ENCODE measurements at places on chromosomes 16 and 17. TPM values are rescaled to one million over a fixed set of nuclear protein-coding genes. Genes with fewer than 3 reads are reported as not detected.

Gene TNS4
- total RNA-seq = not detected

Gene BLMH
- 13.8 TPM for total RNA-seq

Gene TBX6
- 0.51 TPM for total RNA-seq

DNA sequence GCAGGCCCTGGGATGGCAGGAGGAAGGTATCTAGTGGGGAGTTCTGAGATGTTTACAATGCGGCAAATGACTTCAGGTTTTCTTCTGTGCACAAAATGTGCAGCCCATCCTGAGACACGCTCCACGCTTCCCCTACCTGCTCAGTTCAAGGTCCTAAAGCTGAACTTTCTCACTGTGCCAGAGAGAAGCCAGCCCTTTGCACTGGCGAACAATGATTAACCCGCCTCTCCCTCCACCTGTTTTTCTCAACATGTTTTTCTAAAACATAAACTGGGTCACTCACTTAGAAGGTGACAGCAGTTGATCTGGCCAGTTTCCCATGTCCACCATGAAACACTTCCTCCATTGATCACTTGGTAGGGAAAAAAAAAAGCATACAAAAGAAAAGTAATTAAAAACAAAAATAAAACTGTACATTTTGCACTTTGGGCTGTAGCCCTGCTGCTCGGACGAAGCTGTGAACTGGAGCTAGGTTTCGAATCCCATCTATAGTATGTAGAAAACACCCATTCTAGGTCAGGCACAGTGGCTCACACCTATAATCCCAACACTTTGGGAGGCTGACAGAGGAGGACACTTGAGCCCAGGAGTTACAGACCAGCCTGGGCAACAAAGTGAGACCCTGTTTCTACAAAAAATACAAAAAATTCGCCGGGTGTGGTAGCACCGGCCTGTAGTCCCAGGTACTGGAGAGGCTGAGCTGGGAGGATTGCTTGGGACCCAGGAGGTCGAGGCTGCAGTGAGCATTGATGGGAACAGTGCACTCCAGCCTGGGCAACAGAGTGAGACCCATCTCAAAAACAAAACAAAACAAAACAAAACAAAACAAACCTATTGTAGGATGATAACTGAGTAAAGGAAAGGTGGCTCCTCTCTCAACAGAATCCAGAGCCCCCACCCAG is 6.1 kb upstream of the G6PC1 start:
- DNase-seq = no peak

- no peak for DNase-seq
These were observed 43.8 kb upstream of the NDRG4 start for GRCh38 chr16:58456193-58456592.

DNA sequence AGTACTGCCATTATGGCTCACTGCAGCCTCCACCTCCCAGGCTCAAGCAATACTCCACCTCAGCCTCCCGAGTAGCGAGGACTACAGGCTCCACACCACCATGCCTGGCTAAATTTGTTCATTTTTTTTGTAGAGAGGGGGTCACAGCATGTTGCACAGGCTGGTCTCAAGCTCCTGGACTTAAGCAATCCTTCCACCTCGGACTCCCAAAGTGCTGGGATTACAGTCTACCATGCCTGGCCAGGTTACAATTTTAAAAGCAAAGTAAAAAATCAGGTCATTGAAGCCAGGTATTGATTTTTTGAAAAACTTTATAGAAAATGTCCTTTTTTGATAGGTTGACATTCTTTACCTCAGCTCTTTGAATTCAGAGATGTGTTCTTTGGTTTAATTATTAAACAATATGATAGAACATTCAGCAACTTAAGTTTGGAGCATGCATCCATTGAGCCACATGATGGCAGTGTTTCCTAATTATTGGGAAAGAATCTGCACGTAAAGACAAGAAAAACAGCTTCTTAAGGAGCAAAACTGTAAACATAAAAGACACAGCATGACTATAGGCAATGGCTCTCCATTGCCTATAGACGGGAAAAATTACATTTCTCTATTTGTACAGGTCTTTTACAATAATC is 1.7 kb upstream of the SLC16A11 start:
- no peak for DNase-seq

GRCh38 chr17:74663561-74663960 is 40.0 kb upstream of the CD300E start:
- no peak for DNase-seq

DNA sequence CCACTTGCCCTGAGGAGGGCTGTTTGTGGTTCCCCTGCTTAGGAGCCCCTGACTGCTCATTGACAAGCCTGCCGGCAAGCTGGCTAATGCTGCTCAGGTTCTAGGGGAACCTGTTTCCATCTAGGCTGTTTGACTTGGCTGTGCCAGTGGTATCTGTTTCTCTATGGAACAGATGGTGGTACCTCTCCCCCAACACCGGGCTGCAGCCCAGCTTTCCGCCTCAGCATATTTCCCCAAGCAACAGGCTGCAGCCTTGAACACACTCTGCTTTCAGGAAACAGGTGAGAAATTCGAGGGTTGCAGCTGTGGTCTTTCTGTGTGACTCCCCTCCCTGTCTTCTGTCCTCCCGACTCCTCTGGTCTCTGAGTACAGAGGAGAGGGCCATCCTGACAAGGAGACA is 132.3 kb downstream of the TMEM132E start:
- no peak for DNase-seq

GRCh38 chr17:56866496-56866895 is 32.5 kb downstream of the DGKE start:
- DNase-seq = no peak
